ENCODE measurements at places on chromosomes 2 and 18. TPM values are rescaled to one million over a fixed set of nuclear protein-coding genes. Genes with fewer than 3 reads are reported as not detected.

The GREB1 gene
- 3.0 TPM for total RNA-seq

The FEV gene
- total RNA-seq = not detected

The SLC1A4 gene
- total RNA-seq = 41.1 TPM

The ZBTB7C gene
- total RNA-seq = 2.0 TPM

The PTPN18 gene
- total RNA-seq = 16.2 TPM

The EPB41L3 gene
- 39.3 TPM for total RNA-seq

The UGT1A3 gene
- total RNA-seq = not detected

The ANKRD62 gene
- total RNA-seq = not detected

Measured in temporal lobe (tissue), 4 donors.